Right lobe of liver (tissue), 6 donors: ENCODE measurements at places on chromosomes 4 and X. TPM values are rescaled to one million over a fixed set of nuclear protein-coding genes. Genes with fewer than 3 reads are reported as not detected.

DNA sequence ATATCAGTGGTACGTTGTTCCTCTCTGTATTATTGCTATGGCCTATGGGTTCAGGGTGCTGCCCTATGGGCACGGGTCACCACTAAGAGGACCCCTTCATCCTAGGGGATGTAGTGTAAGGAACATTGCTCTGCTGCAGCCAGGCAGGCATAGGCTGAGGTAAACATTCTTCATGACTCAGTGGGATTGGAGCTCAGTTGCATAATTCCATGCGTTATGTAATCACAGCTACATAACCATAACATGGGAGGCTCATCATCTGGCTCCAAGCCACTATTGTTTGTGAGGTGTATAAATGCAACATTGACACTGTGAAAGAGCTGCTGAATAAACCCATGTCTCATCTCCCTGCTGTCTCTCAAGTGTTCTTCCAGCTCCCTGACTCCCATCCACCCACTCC lies 375.2 kb downstream of the MAGEE1 start:
- no peaks in the 10 kb centered on the region for H3K4me1 ChIP-seq
- H3K27ac ChIP-seq = no peak overlapping the region
- no peaks in the 10 kb centered on the region for H3K36me3 ChIP-seq

- H3K4me1 ChIP-seq = no peaks in the 10 kb centered on the region
- H3K36me3 ChIP-seq = no peaks in the 10 kb centered on the region
- no peak overlapping the region for H3K27ac ChIP-seq
Measured at GRCh38 chr4:175531405-175532091, 280.5 kb downstream of the GPM6A start.

DNA sequence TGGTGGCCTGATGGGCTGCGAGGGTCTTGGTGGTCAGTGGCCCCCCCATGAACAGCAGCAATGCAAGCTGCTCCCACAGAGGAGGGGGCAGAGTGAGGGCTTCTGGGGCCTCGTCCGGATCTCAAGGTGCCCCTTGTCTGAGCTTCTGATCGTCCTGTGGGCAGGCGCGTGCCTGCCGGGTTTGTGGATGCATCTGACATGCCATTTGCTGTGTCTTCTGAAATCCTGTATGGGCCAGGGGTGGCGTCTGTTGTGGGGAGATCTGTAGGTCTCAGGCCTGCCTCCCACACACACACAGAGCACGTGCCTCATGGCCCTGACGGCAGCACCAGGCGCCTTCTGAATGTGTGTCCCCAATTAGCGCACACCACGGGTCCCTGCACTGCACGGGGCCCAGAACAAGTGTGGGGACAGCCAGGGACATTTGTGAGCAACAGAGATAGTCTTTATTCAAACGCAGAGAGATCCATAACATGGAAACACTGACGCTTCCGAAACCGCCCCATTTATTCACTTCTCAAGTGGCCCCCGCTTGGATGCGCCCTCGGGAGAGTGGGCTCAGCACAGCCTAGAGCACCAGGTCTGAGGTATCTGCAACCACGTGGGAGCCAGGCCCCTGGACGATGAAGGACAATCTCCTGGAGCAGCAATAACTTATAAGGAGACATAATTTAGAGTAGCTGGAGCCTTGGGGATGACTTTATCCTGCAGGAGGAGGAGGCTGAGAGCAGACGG lies 5.7 kb downstream of the SPON2 start:
- no peak overlapping the region for H3K27ac ChIP-seq
- H3K27me3 ChIP-seq = no peaks in the 10 kb centered on the region
- no peaks in the 10 kb centered on the region for H3K4me1 ChIP-seq

DNA sequence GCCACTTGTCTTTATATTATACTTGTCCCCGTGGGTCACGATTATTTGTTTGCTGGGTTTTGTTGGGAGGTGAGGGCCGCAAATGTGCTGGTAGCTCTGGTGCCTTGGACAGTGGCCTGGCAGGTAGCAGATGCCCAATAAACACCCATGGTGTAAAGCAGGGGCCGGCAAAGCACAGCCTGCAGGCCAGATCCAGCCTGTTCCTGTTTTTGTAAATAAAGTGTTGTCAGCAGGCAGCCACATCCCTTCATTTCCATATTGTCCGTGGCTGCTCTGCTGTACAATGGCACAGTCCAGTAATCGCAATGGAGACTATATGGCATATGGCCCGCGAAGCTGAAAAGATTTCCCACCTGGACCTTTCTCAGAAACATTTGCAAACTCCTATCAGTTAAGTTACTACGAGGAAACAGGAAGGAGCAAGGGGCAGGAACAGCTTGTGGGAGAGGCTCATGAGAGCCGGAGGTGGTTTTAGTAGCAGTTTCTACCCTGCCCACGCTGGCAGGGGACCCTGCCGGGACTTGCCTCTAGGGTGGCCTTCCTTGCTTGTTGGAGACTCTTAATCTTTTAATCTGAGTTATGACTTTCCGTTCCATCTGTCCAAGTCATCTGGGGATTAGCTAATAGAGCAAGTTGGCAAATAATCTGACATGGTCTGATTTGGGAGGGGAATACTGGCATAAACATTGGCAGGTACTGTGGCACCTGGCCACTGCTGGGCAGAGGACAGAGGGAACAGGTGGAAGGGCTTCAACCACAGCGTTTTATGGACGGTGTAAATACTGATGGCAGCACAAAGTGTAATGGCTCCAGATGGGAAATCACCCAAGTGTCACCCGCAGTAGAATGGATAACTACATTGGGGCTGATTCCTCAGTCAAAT lies 19.6 kb downstream of the CLCN4 start:
- no peak overlapping the region for H3K27ac ChIP-seq
- no peak overlapping the region for H3K4me3 ChIP-seq
- H3K36me3 ChIP-seq = no peaks in the 10 kb centered on the region

DNA sequence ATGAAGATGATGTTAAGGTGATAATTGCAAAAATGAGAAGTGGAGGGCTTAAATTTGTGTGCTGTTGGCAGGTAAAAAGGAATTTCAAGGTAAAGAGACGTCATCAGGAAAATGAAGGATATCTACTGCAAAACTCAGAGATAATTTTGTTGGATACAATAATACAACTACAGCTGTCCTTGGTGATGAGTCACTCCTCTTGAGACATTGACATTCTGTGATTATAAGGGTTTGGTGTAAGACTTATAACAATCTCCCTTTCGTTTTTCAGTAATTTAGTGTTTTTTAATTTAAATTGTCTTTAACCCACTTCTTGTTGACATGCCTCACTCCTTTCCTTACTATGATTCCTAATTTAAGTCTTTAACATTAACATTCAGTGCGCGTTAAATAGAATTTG lies 1074.1 kb upstream of the SLIT2 start:
- DNase-seq = no peak
- H3K27ac ChIP-seq = no peak overlapping the region
- no peaks in the 10 kb centered on the region for H3K36me3 ChIP-seq
- peaks cover 6% of the 10 kb centered on the region for H3K27me3 ChIP-seq
- H3K4me1 ChIP-seq = no peaks in the 10 kb centered on the region
- H3K4me3 ChIP-seq = no peak overlapping the region

DNA sequence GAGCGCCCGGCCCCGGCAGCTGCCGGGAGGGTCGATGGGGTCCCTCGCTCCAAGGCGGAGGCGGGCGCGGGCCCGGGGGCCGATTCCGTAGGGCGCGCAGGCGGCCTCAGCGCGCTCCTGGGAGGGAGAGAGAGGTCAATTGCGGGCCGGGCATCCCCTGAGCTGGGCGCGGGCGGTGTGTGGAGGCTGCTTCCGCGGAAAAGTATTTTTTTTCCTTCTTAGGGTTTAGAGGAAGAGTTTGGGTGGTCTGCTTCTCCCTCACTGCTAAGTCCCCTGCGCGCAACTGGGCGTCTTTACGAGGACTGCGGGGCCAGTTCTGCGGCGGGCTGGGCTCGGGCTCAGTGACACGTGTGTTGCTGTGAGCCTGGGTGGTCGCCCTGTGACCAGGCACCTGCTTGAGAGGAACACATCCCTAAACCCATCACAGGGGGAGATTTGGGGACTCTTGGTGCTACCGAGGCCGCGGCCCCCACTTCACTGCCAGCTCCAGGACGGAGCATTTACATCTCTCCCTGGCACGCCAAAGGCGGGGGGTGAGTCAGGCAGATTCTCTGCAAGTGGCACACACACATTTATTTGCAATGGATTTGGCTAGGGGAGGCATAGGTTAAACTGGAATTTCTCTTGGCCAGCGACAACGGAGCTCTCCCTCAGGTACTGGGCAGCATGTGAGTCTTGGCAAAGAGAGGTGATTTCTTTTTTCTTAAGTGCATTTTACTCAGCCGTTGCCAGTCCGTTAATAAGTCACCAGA lies 151.2 kb upstream of the SLC4A4 start:
- H3K27ac ChIP-seq = peak overlapping the region; percentile 90
- H3K36me3 ChIP-seq = no peaks in the 10 kb centered on the region

- no peaks in the 10 kb centered on the region for H3K27me3 ChIP-seq
- no peaks in the 10 kb centered on the region for H3K36me3 ChIP-seq
- DNase-seq = no peak
- no peak overlapping the region for H3K27ac ChIP-seq
- no peak overlapping the region for H3K4me3 ChIP-seq
- H3K4me1 ChIP-seq = peaks cover 46% of the 10 kb centered on the region
Measured at GRCh38 chr4:81629366-81629765, 157.7 kb upstream of the RASGEF1B start.

DNA sequence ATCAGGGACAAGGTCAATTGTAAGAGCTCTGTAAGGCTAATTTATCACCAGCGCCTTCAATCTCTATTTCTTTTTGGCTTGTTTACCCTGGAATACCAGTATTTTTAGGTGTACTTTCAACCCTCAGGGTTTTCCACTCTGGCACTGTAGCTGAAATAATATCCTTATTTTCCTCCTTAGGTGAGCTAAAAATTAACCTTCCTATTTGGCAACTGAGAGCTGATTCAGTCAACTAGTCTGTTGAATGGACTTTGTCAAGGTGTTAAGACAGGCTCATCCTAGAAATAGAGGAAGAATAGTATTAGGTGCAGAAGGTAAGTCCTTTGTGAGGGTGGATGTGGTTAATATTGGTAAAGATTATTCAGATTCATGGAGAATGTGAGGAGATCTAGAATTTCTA lies 101.3 kb upstream of the BANK1 start:
- no peak overlapping the region for H3K27ac ChIP-seq
- no peaks in the 10 kb centered on the region for H3K27me3 ChIP-seq
- no peaks in the 10 kb centered on the region for H3K36me3 ChIP-seq
- no peak for DNase-seq
- peaks cover 4% of the 10 kb centered on the region for H3K4me1 ChIP-seq

- H3K27me3 ChIP-seq = no peaks in the 10 kb centered on the region
- DNase-seq = no peak
- no peak overlapping the region for H3K4me3 ChIP-seq
- H3K4me1 ChIP-seq = no peaks in the 10 kb centered on the region
Measured at GRCh38 chr4:121168446-121169281, 4.5 kb upstream of the TNIP3 start.

GRCh38 chrX:43065978-43066377 lies 288.0 kb upstream of the PPP1R2C start:
- no peak for DNase-seq
- no peaks in the 10 kb centered on the region for H3K27me3 ChIP-seq
- no peaks in the 10 kb centered on the region for H3K4me1 ChIP-seq

- no peaks in the 10 kb centered on the region for H3K36me3 ChIP-seq
- DNase-seq = no peak
- H3K27me3 ChIP-seq = no peaks in the 10 kb centered on the region
- no peaks in the 10 kb centered on the region for H3K4me1 ChIP-seq
Measured at GRCh38 chr4:149707862-149708261, 107.8 kb downstream of the IQCM start.

- no peaks in the 10 kb centered on the region for H3K36me3 ChIP-seq
- no peak for DNase-seq
- H3K27ac ChIP-seq = no peak overlapping the region
- H3K4me1 ChIP-seq = no peaks in the 10 kb centered on the region
Measured at GRCh38 chr4:147789596-147789995, 57.7 kb downstream of the ARHGAP10 start.

DNA sequence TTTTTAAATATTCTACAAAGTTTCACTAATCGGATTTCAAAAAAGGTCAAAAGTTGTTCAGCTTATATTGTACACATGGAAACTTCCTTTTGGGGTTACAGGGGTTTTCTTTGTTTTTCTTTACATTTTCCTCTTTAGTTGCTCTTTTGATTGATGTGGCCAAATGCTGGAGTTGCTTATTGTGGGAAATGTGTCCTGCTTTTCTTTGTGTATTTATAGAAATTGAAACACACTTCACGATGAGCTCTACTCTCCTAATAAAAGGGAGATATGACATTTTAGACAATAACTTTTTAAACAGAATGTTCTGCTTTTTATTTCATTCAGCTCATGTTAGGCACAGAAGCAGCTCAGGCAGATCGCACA lies 50.7 kb upstream of the SPRY1 start:
- no peaks in the 10 kb centered on the region for H3K27me3 ChIP-seq
- no peak overlapping the region for H3K4me3 ChIP-seq
- no peaks in the 10 kb centered on the region for H3K36me3 ChIP-seq
- no peak for DNase-seq

DNA sequence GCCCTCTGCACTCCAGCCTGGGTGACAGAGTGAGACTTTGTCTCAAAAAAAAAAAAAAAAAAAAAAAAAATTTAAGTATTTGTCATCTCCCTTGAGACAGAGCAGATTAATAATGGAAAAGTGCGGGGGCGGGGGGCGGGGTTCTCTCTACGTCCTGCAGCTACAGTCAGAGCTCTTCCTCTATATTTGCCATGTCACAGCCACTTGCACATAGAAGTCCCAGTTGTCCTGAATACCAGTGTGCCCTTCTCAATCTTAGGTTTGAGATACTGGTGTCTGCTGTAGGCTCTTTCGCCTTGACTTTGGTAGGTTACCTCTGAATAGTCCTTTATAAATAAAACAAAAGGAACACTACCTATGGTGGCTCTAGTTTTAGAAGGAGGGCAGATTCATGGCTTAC lies 237.8 kb upstream of the PGRMC2 start:
- H3K4me1 ChIP-seq = no peaks in the 10 kb centered on the region
- no peak for DNase-seq
- H3K27ac ChIP-seq = no peak overlapping the region
- H3K4me3 ChIP-seq = no peak overlapping the region

DNA sequence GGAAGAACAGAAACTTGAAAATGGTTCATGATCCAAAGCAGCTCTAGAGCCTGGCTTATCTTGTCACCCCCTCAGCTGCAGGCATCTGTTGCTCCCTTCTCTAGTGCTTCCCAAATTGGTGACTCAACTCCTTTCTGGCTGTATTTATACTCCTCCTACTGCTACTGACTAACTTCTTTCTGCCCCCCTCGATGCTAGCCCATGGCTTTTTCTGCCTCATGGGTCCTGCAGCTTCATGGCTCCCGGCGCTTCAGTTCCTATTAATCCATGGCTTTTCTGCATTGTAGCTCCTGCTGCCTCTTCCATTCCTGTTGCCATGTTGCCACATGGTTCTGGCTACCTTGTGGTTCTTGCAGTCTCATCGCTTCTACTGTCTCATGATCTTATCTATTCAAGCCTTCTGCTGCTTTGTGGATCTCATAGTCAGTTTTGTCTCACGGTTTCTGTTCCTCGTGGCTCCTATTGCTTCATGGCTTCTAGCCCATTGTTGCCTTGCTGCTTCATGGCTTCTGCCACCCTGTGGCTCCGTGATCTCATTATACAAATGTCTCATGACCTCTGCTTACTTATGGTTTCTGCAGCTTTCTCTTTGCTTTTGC lies 48.1 kb downstream of the SMC1A start:
- H3K4me3 ChIP-seq = no peak overlapping the region
- H3K27me3 ChIP-seq = no peaks in the 10 kb centered on the region
- H3K27ac ChIP-seq = no peak overlapping the region
- no peak for DNase-seq
- H3K4me1 ChIP-seq = no peaks in the 10 kb centered on the region

PPBP gene
- total RNA-seq = 1.2 TPM

KIAA1210 gene
- not detected for total RNA-seq

PLP1 gene
- 0.75 TPM for total RNA-seq

MAGEA2 gene
- total RNA-seq = not detected

RAB9A gene
- total RNA-seq = 9.9 TPM
